ENCODE measurements at places on chromosomes 1 and 21.

GRCh38 chr1:96722161-96722922 lies 758 bp downstream of the PTBP2 start:
- peak; percentile 30 for DNase-seq

DNA sequence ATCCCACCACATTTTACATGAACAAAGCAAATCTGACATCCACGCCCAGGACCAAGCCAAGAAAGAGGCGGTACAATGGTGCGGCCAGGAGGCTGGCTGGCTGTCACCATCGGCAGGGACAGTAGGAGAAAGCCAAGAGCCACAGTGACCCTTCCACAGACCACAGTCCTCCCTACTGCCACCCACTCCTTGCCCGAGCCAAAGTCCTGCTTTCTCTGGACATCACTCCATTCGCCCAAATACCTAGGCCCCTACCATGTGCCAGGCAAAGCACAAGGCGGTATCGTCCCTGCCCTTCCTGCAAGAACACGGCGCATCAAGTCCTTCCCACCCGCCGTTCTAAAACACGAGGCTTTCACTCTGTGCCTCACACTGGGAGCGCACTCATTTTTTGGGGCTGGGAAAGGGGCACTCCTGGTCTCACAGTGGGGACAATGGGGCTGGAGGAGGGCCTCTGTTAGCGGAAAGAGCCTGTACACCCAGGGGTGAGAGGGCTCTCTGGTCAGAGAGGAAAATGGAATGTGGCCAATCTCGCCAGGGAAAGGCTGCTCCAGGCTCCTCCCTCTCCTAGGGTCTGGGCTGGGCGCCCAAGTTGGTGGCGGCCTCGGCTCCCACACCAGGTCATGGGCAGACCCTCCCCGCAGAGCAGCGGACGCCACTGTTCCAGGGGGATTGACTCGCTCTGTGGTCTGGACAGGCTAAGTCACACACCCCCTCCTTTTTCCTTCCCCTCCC lies 26.5 kb downstream of the SSBP3 start:
- no peak for DNase-seq

DNA sequence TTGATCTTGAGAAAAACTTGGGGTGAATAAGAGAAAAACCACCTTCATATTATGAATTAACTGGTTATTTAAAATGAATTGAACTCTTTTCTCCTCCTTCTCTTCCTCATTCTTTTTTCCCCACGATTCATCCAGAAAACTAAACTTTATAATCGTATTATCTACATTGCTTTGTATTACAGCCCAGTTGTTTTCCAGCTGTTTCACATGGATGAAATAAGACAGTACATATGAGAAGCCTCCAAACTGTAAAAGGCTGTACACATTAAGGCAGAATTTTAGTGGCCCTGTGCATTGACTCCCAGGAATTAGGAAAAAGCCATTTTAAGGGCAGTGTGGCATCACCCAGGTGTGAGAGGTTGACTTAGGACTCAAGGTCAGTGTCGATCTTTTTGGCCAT lies 80.3 kb upstream of the PGBD5 start:
- DNase-seq, result no peak

- no peak for DNase-seq
Measured at GRCh38 chr21:36698385-36698980, 432 bp upstream of the SIM2 start.

- DNase-seq, result no peak
Measured at GRCh38 chr1:27858949-27859576, 13.3 kb upstream of the THEMIS2 start.

- no peak for DNase-seq
Measured at GRCh38 chr1:38858833-38859560, 575 bp downstream of the RRAGC start.

DNA sequence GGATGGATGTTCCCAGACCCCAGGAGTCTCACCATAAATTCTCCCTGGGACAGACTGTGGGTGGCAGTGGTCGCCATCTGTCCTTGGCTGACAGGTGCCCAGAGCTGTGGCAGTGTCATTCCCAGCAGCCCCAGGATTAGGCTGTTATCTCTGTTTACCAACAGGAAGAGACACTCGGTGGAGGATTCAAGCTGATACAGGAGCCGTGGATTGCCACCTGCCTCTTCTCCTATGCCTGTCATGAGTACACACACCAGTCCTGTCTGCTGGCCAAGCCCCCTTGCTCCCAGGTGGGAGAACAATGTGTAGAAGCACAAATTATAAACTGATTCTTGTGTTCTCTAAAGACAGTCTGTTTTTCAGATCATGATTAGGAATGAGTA lies 152.6 kb downstream of the ETS2 start:
- DNase-seq, result no peak

- DNase-seq, result peak; percentile 68
Measured at GRCh38 chr1:175918364-175918801, 175.0 kb upstream of the TNR start.

DNA sequence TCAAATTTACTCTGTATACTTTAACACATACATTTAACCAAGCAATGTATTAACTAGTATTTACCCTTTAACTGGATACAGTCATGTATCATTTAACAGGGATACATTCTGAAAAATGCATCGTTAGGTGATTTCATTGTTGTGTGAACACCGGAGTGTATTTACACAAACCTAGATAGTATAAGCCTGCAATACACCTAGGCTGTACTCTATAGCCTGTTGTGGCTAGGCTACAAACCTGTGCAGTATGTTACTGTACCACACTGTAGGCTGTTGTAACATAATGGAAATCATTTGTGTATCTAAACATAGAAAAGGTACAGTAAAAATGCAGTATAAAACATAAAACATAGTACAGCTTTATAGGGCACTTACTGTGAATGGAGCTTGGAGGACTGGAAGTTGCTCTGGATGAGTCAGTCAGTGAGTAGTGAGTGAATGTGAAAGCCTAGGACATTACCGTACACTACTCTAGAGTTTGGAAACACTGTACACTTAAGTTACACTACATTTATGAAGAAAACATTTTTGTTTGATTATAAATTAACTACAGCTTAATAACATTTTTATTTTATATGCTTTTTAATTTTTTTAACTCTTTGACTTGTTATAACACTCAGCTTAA lies 21.3 kb downstream of the RGS4 start:
- no peak for DNase-seq

DNA sequence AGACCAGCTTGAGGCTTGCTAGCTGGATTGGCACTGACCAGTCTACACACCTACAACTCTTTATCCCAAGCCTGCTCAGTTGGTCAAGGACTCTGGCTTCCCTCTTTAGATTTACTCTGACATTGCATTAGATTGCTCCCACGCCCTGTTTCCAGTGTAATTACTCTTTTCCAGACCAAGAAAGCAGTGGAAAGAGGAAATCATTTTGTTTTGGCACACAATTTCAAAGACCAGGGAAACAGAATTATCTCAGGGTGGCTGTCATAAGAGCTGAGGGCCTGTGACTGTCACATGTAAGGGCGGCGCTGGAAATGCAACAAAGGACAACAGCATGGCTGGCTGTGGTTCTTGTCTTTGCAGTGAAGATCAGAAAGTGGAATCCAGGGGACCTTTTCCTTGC lies 302.7 kb downstream of the HHAT start:
- DNase-seq, result no peak

DNA sequence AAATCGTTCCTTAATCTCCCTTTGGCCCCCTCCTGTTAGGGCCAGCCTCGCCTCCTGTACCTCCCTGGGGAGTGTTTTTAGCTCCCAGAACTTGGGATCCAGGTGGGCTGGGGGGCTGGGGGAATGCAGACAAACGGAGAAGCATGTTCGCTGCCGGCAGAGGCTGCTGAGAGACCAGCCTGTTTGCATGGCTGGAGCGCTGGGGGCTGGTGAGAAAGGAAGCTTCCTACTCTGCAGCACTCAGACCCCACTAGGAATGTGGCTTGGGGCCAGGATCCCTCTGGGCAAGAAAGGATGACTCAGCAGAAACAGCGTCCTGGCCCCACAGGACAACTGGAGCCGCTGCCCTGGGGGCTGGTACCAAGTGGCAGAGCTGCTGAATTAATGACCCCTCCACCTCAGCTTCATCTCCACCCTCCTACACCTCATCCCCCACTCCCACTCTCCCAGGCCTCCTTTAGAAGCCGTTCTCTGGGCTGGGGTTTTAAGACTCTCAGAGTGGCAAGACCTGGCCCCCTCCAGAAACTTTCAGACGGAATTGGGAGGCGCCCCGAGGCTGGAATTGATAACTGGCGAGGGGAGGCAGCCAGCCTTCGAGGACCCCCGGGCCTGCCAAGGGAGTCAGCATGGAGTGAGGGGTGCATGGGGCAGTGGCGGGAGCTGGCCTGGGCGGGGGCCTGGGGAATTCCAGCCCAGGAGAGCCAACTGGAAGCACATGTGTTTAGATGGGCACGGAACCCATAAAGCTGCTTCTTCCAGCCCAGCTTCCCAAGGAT lies 28.5 kb upstream of the EPS8L3 start:
- peak; percentile 87 for DNase-seq

GRCh38 chr1:28601696-28602095 lies 9.6 kb downstream of the RAB42 start:
- no peak for DNase-seq

DNA sequence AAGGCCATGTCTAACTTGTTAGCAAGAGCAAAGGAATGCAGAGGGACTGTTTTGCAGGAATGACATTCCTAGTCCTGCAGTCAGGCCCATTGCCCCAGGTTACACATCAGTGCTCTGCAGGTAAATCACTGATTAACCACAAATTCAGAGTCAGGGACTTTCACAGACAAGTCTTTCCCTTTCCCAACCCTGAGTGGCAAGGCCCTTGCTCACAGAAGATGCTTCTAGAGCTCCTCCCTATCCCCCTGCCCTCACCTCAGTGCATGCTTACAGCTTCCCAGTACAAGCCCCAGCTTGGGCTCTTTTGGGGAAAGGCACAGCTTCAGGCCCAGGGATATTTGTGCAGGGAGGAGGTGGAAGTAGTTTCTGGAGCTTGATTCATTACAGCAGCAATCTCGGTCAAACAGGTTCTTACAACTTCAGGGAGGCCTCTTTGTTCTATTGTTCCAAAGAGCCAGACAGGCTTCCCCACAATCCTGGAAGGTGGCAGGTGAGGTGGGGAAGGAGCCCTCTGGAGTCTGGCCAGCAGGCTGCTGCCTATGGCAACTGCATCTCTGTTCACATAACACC lies 53.9 kb downstream of the CASQ2 start:
- no peak for DNase-seq

DNA sequence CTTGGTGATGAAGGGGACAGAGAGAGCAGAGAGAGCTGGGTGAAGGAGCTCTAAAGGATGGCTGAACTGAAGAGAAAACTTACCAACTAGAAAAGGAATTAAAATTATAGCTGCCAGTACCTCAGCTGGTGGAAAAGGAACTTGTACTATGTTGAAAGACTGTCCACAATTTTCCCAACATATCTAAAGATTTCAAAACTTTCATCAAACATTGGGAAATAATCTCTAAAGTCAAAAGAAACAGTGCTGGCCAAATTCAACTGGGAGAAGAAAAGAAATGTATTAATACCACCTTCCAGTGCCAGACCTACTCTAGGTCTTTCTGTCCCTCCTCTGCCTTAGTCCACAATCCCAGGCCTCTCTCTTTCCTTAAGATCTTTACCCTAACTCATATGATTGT lies 6.1 kb downstream of the SMG5 start:
- no peak for DNase-seq

- DNase-seq, result no peak
Measured at GRCh38 chr1:116356673-116357072, 16.4 kb upstream of the ATP1A1 start.

- no peak for DNase-seq
Measured at GRCh38 chr1:29090937-29091618, 32.6 kb downstream of the TMEM200B start.

DNA sequence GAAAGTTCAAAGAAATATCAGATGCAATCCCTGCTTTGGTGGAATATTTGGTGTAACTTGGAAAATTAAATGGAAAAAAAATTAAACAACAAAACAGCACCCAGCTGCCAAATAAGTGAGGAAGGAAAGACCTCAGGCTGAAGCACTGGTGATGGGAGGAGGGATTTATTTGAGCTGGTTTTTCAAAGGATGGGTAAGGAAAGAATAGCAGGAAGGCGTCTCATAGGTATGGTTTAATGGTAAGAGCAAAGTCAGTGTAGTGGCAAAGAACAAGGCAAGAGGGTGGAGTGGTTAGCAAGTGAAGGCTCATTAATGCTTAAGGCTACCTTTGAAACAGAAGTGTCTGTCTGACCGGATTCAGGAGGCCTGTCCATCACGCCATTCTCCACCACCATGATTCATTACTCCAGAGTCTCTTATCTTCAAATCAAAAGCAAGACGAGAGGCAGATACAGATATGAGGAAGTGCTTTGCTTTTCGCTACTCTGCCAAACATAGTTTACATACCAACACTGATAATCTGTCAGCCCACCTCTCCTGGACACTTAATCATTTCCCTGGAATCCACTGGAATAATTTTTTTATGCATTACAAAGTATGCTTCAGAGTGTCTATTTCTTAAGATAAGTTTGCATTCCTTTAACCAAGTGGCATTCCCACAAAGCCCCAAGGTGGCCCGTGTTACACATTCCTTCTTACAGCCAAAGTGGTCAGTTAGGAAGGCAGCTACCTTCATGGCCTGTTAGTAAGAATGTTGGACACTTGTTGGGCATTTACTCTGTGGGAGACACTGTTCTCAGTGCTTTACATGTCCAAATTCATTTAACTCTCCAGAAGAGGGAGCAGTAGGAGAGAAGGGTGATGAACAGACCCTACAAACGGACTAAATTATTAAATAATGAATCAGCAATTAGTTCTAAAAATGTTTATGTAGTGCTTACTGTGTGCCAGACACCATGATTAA lies 146.6 kb downstream of the ROR1 start:
- DNase-seq, result no peak

DNA sequence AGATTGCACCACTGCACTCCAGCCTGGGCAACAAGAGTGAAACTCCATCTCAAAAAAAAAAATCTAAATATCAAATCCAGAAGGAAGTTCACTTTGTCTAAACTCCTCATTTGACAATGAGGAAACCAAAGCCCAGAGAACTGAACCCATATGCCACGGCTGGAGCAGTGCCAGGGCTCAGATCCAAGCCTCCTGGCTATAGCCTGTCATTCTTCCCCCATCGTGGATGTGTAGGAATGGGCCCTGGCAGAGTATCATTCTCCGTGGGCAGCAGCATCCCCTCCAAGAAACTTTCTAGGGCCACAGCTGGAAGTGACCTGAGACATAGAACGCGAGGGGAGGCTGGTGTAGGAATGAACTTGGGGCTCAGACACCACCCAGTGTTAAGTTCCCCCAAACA lies 47.2 kb downstream of the CAPN9 start:
- no peak for DNase-seq

GRCh38 chr1:201553496-201554189 lies 14.7 kb downstream of the NAV1 start:
- no peak for DNase-seq

- DNase-seq, result no peak
Measured at GRCh38 chr1:229363723-229364122, 20.9 kb upstream of the CCSAP start.

DNA sequence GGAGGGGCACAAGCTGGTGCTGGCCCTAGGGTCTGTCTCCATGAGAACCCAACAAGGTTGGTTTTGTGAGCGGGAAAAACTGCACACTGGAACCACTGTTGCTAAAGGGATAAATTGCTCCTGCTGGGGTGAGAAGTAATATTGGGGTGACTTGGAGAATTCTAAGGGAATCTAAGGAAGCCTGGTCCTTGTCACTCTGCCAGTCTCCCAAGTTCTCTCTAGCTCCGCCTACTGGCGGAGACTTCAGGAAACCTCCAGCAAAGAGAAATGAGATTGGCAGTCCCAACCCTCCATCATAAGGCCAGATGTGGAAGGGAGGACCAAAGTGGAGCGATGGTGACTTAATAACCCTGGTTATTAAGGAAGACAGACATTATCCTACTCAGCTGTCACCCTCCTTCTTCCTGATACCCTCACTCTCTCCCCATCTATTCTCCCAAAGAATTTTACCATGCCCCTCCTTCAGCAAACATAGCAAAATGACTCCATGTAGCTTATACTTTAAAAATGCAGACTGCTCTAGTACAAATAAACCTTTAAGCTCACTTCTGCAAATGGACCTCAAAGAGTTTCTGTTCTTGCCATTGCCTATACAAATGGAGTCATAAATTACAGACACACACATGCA lies 2.7 kb downstream of the LCE1F start:
- DNase-seq, result peak; percentile 63

Measured in NT2/D1 (cell line).